ENCODE measurements at places on chromosomes 6 and 20. TPM values are rescaled to one million over a fixed set of nuclear protein-coding genes. Genes with fewer than 3 reads are reported as not detected.

GRCh38 chr20:20473657-20474056 lies 105.8 kb downstream of the INSM1 start:
- H3K27ac ChIP-seq: no peak overlapping the region
- H3K4me1 ChIP-seq: no peaks in the 10 kb centered on the region
- no peaks in the 10 kb centered on the region for H3K36me3 ChIP-seq

GRCh38 chr6:53639520-53639919 lies 26.0 kb downstream of the KLHL31 start:
- H3K27me3 ChIP-seq: no peaks in the 10 kb centered on the region
- peaks cover 2% of the 10 kb centered on the region for H3K4me1 ChIP-seq
- no peak overlapping the region for H3K27ac ChIP-seq
- H3K36me3 ChIP-seq: no peaks in the 10 kb centered on the region
- no peak overlapping the region for H3K4me3 ChIP-seq

DNA sequence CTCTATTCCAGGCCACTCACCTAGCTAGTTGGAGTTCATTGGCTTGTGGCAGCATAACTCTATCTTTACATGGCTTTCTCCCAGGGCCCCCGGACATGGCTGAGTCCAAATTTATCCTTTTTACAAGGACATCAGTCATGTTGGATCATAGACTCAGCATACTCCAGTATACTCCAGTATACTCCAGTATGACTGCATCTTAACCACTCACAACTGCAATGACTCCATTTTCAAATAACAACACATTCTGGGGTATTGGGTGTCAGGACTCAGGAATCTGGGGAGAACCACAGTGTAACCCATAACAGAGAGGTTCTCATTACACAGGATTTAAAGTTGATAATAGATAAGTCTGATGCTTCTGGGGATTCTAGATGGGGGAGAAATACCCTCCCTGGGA lies 53.8 kb upstream of the TSHZ2 start:
- H3K27me3 ChIP-seq: no peaks in the 10 kb centered on the region
- no peak for DNase-seq
- no peak overlapping the region for H3K4me3 ChIP-seq
- no peaks in the 10 kb centered on the region for H3K4me1 ChIP-seq
- no peaks in the 10 kb centered on the region for H3K36me3 ChIP-seq

DNA sequence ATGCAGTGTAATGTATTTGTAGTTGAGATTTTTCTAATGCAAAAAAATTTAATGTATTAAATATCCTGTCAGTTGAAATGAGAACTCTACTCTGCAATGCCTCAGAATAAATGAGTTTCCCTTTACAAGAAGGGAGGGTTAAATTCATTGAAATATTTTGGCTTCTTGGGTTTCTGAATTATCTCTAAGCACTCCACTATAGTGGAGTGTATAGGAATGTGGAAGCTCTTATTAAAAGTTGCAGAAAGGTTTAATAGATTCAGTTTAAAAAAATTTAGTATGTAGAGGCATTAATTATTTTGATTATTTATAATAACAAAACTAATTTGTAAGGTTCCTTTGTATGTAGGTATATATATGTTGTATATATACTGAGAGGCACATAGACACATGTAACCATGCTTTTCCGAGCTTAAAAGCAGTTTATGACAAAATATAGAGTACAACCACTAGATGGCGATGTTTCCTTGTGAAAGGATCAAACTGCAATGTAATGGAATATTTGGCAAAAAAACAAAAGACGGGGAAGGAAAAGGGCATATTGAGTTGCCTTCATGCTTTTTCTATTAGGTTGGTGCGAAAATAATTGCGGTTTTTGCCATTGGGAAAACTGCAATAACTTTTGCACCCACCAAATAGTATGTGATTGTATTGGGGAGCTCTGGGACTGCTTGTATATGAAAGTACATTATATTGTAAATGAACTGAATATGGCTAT lies 144.2 kb downstream of the MYO6 start:
- no peaks in the 10 kb centered on the region for H3K36me3 ChIP-seq
- H3K4me1 ChIP-seq: no peaks in the 10 kb centered on the region
- DNase-seq: peak; percentile 87
- H3K4me3 ChIP-seq: no peak overlapping the region
- H3K27me3 ChIP-seq: no peaks in the 10 kb centered on the region

DNA sequence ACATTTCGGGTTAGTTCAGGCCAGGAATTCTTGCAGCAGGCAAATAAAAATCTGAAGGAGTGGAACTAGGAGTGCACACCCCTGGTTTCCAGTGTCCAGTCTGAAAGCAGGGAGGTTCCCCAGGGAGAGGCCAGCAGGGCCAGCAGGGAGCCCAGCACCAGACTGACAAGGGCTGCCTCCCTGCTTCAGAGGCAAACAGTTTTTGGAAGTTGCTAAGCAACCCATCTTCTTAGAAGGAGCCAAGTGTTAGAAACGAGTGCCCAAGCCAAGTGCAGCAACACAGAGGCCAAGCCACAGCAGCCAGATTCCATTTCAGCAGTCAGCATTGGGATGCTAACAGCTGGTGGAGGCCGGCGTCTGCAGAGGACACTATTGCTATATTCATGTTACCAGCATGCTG lies 179.1 kb downstream of the SYNDIG1 start:
- peak; percentile 83 for DNase-seq
- H3K36me3 ChIP-seq: no peaks in the 10 kb centered on the region
- H3K27me3 ChIP-seq: no peaks in the 10 kb centered on the region
- peaks cover 7% of the 10 kb centered on the region for H3K4me1 ChIP-seq

- no peak overlapping the region for H3K27ac ChIP-seq
- no peaks in the 10 kb centered on the region for H3K27me3 ChIP-seq
- DNase-seq: no peak
Observed at GRCh38 chr6:12280458-12280857, 9.7 kb upstream of the EDN1 start.

GRCh38 chr6:28693751-28694443 lies 168.2 kb downstream of the GPX5 start:
- H3K4me3 ChIP-seq: no peak overlapping the region
- DNase-seq: peak; percentile 46
- peaks cover 54% of the 10 kb centered on the region for H3K27me3 ChIP-seq
- H3K27ac ChIP-seq: no peak overlapping the region
- no peaks in the 10 kb centered on the region for H3K36me3 ChIP-seq

WFDC2 gene
- total RNA-seq: 0.13 TPM

- no peaks in the 10 kb centered on the region for H3K36me3 ChIP-seq
- H3K4me1 ChIP-seq: no peaks in the 10 kb centered on the region
- DNase-seq: peak; percentile 23
- no peak overlapping the region for H3K27ac ChIP-seq
Observed at GRCh38 chr6:106520711-106521401, 108.4 kb downstream of the RTN4IP1 start.

FITM2 gene
- total RNA-seq: 6.8 TPM

PNPLA1 gene
- not detected for total RNA-seq

TCFL5 gene
- 9.7 TPM for total RNA-seq

- H3K27ac ChIP-seq: peak overlapping the region; percentile 81
- H3K4me3 ChIP-seq: no peak overlapping the region
- H3K27me3 ChIP-seq: no peaks in the 10 kb centered on the region
- peak; percentile 80 for DNase-seq
- H3K36me3 ChIP-seq: peaks cover 53% of the 10 kb centered on the region
- H3K4me1 ChIP-seq: peaks cover 43% of the 10 kb centered on the region
Observed at GRCh38 chr6:111711476-111711875, 105.8 kb upstream of the TRAF3IP2 start.

PCK1 gene
- 0.13 TPM for total RNA-seq

- H3K4me3 ChIP-seq: no peak overlapping the region
- peak; percentile 38 for DNase-seq
- no peaks in the 10 kb centered on the region for H3K36me3 ChIP-seq
- H3K27ac ChIP-seq: no peak overlapping the region
- no peaks in the 10 kb centered on the region for H3K27me3 ChIP-seq
Observed at GRCh38 chr6:134398453-134398852, 80.5 kb upstream of the SGK1 start.

Measured in muscle of leg (tissue), 16 donors.